ENCODE measurements at places on chromosomes 6 and 20.
A peak's percentile ranks its signal among the peaks of the same experiment; 100 is the strongest.

DNA sequence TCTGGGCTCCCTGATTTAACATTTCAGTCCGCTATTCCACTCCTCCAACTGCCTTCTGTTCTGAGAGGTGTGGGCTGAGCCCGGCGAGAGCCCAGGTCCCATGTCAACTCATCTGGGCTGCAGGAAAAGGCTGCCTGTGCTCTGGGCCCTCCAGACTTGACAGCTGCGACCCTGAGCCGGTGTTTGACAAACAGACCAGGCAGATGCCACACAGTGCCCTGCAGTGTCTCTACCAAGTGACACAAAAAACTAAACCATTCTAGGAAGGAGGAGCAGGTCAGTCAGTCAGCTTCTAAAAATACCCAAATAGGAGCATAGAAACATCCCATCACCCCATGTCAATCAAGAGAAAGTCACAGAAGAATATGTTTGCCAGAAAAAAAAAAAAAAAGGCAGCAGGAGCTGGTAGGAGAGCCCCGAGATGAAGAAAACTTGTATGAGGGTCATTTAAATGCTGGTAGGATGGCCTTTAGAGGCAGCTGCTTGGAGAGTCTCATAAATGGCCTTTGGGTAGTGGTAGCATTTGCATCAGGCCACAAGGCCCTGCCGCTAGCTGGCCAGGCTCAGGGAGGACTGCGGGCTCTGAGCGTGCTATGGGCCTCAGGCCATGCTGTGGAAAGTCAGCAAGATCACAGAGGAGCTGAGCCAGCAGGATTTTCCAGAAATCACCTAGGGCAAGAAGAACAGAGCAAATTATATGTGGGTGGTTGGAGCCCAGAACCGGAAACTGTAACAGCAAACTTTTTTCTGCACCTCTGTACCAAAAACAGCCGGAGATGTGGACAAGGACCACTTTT, 36.6 kb upstream of the GFOD1 start:
- no peaks in the 10 kb centered on the region for H3K4me1 ChIP-seq
- no peak overlapping the region for H3K4me3 ChIP-seq
- H3K36me3 ChIP-seq: no peaks in the 10 kb centered on the region
- no peak for DNase-seq
- no peaks in the 10 kb centered on the region for H3K27me3 ChIP-seq

DNA sequence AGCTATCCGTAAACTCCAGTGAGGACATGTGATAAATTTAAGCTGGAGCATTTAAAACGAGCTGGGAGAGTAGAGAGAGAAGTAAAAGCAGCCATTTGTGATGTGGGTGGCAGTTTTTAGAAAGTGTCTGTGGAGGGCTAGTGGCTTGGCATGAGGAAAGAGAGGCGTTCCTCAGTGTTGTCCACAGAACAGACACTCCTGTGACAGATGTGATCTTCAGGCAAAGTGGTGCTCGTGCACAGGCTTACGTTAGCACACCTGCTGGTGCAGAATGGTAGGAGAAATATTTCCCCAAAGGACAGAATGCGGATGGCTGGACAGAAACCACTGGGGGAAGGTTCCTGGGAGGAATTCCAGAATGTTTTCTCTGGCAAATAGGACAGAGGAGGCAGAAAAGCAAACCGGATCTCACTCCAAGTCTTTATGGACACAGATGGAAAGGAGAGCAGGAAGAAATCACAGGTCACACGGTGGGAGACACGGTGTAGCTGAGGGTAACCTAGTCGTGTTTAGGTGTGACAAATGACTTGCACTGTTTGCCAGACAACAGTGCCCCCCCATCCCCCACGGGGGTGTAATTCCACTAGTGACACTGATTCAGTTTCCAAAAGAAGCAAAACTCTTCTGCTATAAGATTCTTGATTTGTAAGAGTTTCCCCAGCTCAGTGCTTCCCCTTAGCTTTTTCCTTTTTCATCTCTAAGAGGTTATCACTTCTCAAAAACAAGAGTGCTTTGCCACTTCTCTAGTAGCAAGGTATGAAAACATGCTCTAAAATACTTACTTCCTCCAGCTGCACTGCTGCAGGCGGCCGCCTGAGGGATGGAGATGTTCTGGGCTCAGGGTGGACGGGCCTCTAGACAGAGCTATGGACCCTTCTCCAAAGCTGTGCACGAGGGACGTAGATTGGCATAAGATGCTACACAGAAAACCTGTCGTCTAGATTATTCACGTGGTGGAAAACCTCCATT, 293.2 kb downstream of the QKI start:
- no peaks in the 10 kb centered on the region for H3K36me3 ChIP-seq
- peaks cover 19% of the 10 kb centered on the region for H3K4me1 ChIP-seq
- DNase-seq: no peak
- H3K27ac ChIP-seq: no peak overlapping the region
- H3K4me3 ChIP-seq: peak overlapping the region; percentile 23
- no peaks in the 10 kb centered on the region for H3K27me3 ChIP-seq

DNA sequence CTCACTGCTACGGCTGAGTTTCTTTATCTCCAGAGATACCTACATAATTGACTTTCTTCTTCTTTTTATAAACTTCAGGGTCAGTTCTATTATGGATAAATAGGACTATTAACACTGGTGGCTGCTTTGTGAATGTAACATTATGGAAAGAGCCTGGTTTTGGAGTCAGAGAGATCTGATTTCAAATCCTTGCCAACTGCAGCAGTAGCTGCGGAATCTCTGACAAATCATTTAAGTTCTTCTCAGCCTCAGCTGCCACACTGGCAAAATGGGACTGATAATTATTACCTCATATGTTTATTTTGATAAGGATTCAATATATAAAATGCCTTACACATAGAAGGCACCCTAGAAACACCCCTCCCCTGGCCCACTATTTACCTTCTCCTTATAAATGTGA, 160.5 kb downstream of the BACH2 start:
- H3K27me3 ChIP-seq: no peaks in the 10 kb centered on the region
- no peak overlapping the region for H3K27ac ChIP-seq
- DNase-seq: no peak
- peaks cover 33% of the 10 kb centered on the region for H3K4me1 ChIP-seq
- no peak overlapping the region for H3K4me3 ChIP-seq

- no peak for DNase-seq
- H3K4me1 ChIP-seq: peaks cover 29% of the 10 kb centered on the region
- H3K27ac ChIP-seq: no peak overlapping the region
- H3K27me3 ChIP-seq: no peaks in the 10 kb centered on the region
These were observed 6.1 kb downstream of the EEF1A1 start for GRCh38 chr6:73514746-73515110.

DNA sequence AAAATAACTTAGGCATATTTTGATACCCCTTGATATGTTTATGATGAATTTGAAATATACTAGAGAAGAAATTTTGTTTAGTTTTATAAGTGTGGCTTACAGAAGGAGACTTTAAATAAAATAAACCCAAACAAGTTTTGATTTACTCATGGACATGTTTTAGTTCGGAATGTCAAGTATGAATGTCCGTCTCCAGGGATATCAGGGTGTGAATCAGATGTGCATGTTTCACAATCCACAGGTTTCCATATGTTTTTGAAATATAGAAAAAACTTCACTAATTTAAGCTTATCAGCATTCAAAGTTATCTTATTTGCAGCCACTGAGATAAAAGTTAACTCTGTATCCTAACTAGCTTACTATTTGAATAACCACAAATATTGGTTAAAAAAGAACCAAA, 51.5 kb downstream of the PLCB1 start:
- no peak for DNase-seq
- H3K36me3 ChIP-seq: no peaks in the 10 kb centered on the region
- no peaks in the 10 kb centered on the region for H3K27me3 ChIP-seq
- H3K27ac ChIP-seq: no peak overlapping the region

DNA sequence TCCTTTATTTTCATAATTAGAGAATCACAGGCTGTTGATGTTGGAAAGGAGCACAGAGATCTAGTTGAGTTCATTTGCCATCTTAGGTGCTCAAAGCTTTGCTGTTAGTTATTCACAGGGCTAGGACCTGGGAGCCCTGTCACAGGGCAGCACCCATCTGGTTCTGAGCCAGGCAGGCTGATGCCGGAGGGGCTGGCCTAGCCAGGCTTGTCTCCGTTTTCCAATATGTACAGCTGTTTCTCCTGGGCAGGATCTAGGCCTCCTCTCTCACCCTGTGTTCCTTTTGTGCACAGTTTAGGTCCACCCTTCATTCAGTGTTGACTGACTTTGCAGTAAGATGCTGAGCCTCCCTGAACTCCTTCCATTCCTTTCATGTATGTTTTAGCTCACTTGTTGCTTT, 33.4 kb downstream of the LRRC1 start:
- peaks cover 81% of the 10 kb centered on the region for H3K4me1 ChIP-seq
- H3K27me3 ChIP-seq: no peaks in the 10 kb centered on the region
- DNase-seq: no peak
- H3K4me3 ChIP-seq: no peak overlapping the region
- peak overlapping the region; percentile 16 for H3K27ac ChIP-seq

DNA sequence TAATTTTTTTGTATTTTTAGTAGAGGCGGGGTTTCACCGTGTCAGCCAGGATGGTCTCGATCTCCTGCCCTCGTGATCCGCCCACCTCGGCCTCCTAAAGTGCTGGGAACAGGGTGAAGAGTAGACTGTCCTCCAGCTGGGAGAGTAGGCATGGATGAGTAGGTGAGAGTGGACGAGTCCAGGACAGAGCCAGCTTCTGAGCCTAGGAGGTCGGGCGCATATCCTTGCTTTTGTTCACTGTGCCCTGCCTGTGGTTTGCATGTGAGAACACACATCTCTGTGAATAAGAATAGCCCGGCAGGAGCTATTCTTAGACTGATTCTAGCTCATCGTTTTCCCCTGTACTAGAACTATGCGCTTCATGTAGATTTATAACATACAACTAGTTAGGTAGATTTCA, 78.3 kb downstream of the RPP40 start:
- no peaks in the 10 kb centered on the region for H3K27me3 ChIP-seq
- H3K4me3 ChIP-seq: no peak overlapping the region

DNA sequence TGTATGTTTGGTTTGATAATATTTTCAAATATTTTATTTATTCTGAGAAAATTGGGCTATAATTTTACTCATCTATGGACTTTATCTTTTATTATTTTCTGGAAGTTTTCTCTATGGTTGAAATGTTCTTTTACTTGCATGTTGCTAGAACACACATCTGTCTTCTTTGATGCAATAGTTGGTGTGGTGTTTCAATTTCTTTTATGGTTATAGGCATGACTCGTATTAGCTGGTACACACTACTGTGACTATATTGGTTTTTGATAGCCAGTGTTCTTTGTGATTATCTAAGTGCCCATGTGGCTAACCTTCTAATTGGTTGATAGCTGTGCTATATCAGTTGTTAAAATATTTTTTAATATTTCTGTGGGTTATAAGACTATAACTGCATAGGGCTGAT, 1343.3 kb upstream of the GJE1 start:
- H3K27me3 ChIP-seq: no peaks in the 10 kb centered on the region
- H3K4me1 ChIP-seq: peaks cover 10% of the 10 kb centered on the region
- no peak for DNase-seq
- no peak overlapping the region for H3K4me3 ChIP-seq
- no peaks in the 10 kb centered on the region for H3K36me3 ChIP-seq
- no peak overlapping the region for H3K27ac ChIP-seq

GRCh38 chr6:122222761-122223160, 176.7 kb upstream of the HSF2 start:
- DNase-seq: no peak
- no peak overlapping the region for H3K27ac ChIP-seq
- H3K4me1 ChIP-seq: no peaks in the 10 kb centered on the region
- H3K4me3 ChIP-seq: no peak overlapping the region
- H3K36me3 ChIP-seq: no peaks in the 10 kb centered on the region

DNA sequence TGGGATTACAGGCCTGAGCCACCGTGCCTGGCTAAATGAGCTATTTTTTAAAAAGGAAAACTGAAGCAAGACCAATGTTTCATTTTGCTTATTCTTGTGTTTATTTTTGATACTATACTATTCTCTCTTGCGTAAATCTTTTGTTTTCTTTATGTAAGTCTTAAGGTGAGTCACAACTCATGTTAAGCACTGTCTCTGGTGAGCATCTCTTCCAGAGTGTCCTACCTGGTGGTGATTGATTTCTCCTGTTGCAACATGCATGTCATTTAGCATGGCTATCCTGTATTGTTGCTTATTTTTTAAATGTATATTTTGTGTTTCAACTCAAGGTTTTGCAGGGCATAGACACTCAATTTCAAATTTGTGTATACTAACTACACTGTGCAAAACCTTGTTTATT, 336.0 kb downstream of the RFPL4B start:
- H3K4me1 ChIP-seq: no peaks in the 10 kb centered on the region
- H3K36me3 ChIP-seq: no peaks in the 10 kb centered on the region
- H3K27ac ChIP-seq: no peak overlapping the region
- H3K4me3 ChIP-seq: no peak overlapping the region
- no peak for DNase-seq

DNA sequence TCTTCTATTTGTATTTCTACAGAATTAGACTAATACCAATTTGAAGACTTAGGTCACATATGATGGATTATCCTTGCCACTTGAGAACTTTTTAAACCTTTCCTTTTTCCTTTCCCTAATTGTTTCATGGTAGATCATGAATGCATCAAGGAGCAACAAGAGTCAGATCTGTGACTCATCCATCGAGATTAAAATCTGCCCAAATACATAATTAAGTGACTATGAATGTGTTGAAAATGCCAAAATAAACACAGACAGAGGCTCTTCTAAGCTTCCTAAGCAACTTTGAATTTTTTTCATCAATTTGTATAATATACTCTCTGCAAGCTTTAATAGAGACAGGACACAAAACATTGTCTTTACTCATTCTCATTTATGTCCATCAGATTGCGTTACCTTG, 23.5 kb upstream of the HTR1E start:
- no peak for DNase-seq
- H3K36me3 ChIP-seq: no peaks in the 10 kb centered on the region
- no peaks in the 10 kb centered on the region for H3K4me1 ChIP-seq
- no peaks in the 10 kb centered on the region for H3K27me3 ChIP-seq
- no peak overlapping the region for H3K27ac ChIP-seq

DNA sequence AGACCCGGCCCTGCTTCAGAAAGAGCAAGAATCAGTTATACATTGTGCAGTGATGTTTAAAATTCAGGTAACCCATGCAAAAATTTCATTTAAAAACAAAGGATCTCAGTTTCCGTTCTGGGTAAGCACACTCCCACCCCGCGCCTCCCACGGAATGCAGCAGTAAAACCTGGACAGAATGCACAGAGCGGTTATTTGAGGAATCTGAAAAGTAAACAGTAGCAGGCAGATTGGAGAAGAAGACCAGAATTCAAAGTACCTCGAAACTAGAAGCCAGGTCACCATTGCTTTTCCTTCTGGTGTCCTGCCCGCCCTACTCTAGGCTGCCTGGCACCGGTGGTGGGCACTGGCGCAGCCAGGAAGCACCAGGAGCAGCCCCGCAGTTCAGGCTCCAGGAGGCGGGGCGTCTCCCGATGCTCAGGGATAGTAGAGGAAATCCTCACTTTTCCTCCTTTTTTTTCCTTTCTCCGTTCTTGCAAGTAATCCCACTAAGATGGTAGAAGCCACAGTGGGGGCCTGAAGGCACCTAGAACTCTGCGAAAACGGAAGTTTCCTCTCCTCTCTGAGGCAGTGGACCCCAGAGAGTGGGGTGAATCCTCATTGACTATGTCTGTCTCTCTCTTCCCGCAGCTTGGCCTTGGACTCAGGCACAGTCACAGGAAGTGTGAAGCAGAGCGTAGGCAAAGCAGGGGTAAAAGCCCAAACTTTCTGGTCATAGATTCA, 28.3 kb downstream of the METTL24 start:
- no peaks in the 10 kb centered on the region for H3K36me3 ChIP-seq
- no peaks in the 10 kb centered on the region for H3K27me3 ChIP-seq
- peaks cover 13% of the 10 kb centered on the region for H3K4me1 ChIP-seq
- no peak for DNase-seq

- no peak for DNase-seq
- H3K4me3 ChIP-seq: no peak overlapping the region
- peaks cover 12% of the 10 kb centered on the region for H3K4me1 ChIP-seq
- H3K27me3 ChIP-seq: no peaks in the 10 kb centered on the region
These were observed 62.2 kb upstream of the PLN start for GRCh38 chr6:118485601-118486550.

All from thoracic aorta (tissue), 2 donors.